ENCODE measurements at places on chromosomes 5 and 9. TPM values are rescaled to one million over a fixed set of nuclear protein-coding genes. Genes with fewer than 3 reads are reported as not detected.

DNA sequence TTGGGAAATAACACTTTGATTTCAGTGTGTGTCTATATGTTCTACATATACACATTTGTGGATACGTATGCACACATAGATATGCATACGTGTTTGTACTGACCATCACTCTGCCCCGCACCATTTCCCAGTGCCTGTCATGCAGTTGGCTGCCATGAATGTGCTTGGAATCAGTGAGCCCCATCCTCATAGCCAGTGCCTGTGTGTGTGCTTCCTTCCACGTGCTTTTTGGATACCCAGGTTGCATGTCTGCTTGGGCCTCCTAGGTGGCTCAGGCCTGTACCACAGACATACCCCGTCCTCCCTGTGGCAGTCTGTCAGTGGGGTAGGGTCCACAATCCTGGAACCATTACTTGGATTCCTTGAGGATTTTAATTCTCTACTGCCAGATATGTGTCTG lies 243.6 kb downstream of the FANCC start:
- DNase-seq: no peak

DNA sequence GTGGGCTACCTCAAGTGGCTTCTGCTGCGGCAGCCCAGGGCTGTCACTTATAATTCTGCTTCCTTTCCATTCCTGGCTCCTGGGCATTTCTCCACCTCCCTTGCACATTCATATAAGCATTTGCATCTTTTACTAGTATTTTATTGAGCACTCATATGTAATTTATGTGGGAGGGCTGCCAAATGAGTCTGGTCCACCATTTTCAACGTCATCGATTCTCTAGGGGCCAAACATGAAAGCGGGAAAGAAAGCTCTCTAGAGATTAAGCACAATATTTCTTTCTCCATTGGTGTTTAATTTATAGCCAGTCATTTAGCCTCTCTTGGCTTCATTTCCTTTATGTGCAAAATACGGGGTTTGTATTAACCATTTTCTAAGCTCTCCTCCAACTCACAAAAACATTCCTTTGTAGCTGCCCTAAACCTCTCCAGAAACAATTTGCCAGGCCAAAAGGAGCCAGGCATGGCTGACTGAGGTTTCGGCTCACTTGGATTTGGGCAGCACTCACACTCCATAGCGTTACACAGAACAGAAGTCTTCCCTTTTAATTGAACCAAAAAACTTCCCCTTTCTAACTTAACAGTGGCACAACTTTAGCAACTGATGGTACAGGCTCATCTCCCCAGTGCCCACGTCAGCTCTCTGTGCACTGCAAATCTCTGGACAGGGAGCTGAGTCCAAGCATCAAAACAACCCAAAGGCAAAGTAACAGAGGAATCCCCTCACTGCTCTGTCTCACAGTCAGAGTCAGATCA lies 183.5 kb downstream of the ROR2 start:
- no peak for DNase-seq

DNA sequence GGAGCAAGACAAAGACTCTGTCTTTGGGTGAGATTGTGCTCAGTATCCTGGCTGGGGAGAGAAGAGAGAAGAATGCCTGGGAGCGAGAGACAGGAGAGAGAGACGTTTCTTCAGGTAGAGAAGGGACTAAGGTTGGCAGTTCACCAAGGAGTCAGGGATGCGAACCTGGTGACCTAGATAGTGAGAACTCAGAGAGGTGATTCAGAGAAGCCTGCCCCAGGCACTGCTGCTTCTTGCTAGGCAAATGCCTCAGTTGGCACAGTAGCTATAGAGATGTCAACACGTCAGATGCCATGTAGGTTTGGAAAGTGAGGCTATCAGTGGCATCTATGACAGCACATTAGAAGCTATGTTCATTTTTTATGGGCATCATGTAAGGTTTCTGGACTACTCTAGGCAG lies 231.6 kb upstream of the VLDLR start:
- no peak for DNase-seq

SNCAIP gene
- total RNA-seq: not detected

DNA sequence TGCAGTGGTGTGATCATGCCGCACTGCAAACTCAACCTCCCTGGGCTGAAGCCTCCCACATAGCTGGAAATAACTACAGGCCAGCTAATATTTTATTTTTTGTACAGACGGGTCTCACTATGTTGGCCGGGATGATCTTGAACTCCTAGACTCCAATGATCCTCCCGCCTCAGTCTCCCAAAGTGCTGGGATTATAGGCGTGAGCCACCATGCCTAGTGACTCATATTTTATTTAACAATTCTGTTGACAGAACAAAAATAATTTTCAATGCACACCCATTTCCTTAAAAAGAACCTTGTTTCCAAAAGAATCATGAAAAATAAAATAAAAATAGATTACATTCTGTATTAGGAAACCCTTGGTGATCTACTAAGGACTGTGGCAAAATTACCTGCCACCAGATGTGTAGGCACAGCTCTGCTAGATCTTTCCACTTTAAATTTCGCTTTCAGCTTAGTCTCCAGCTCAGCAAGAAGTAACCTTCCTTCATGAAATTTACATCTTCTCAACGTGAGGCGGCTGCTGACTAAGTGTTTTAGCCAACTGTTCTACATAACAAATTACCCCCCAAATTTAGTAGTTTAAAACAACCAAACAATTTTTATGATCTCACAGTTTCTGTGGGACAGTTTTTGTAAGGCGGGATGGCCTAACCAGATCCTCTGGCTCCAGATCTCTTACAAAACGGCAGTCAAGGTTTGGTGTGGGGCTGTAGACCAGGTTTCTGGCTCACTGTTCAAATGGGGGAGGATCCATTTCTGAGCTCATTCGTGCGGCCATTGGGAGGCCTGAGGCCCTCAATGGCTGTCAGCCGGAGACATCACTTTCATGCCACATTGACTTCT lies 32.6 kb upstream of the GOLPH3 start:
- no peak for DNase-seq

TTC23L gene
- total RNA-seq: 0.20 TPM

Measured in RPMI7951 (cell line).